NCI-H69 (cell line): ENCODE measurements at places on chromosomes 3 and 15.

DNA sequence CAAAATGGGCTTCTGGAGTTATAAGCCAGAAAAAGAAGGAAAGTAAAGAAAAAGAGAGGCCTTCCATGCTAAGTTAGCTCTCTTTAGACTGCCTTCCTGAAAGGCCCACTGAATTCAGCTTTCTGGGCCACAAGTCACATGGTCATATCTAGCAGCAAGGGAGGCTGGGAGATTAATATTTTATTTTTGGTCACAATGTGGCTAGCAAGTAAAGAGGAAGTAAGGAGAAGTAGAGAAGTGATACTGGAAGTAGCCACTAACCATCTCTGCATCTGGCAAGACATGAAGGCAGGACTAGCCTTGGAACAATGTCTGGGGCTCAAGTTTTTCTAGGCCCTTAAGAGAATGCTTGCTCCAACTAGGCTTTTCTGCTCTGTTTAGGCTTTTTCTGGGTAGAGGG is 81.8 kb upstream of the UBE2E1 start:
- DNase-seq: no peak

GRCh38 chr3:153354641-153355040 is 192.6 kb downstream of the RAP2B start:
- no peak for DNase-seq

DNA sequence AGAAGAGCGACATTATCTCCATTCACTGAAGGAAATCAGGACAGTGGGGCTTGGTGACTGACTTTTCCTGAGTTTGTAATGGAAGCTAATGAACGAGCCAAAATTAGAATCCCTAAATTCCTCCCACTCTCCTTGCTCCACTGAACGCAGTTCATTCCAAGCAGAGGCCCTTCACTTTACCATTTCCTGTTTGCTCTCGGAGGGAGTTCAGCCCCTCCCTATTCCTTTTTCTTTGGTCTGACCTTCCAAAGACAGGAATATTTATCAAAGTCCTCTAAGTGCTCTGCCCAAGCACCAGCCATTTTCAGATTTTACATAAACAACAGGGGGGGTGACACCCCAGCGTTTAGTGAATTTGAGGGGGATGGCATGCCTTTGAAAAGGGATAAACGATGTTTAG is 24.0 kb upstream of the PTPRG start:
- DNase-seq: peak; percentile 46

DNA sequence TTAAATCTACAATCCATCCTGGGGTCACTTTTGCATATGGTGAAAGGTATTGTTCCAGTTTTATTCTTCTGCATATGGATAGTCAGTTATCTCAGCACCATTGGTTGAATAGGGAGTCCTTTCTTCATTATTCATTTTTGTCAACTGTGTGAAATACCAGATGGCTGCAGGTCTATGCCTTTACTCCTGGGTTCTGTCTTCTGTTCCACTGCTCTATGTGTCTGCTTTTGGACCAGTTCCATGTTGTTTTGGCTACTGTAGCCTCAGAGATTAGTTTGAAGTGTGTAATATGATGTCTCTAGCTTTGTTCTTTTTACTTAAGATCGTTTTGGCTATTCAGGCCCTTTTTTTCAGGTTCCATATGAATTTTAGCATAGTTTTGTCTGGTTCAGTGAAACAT is 795.8 kb downstream of the OTOL1 start:
- DNase-seq: no peak

GRCh38 chr15:31373096-31373865 is 46.6 kb downstream of the KLF13 start:
- DNase-seq: no peak

DNA sequence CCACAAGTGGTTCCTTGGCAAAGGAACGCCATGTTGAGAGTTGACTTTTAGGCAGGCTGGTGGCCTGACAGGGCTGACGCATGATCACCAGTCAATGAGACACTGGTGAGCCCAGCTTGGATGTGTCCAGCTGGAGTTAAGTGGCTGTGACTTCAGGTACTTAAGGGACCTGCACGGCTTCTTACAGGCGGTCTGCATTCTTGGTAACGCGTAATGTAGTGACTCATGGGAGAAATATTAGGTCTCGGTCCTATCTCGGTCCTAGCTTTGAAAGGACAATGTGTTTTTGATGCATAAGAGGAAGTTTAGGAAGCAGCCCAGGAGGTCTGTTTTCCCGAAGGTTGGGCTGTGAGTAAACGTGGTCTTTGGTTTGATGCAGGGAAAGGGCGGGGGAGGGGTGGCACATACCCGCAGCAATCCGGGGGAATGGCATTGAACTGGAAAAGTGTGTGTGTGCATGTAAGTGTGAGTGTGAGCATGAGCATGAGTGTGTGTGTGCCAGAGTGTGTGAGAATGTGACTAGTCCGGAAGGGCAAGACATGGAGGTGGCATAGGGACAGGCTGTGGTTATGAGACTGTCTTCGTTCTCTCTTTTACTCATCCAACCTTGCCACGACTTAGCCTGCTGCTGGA is 55.3 kb downstream of the FAM43A start:
- DNase-seq: no peak

GRCh38 chr3:192887701-192888100 is 30.0 kb downstream of the MB21D2 start:
- no peak for DNase-seq
